ENCODE measurements at places on chromosomes 11 and 22.

- no peak for DNase-seq
Measured at GRCh38 chr11:106426696-106427095, 349.2 kb downstream of the AASDHPPT start.

GRCh38 chr11:7536100-7536499 is 22.3 kb downstream of the PPFIBP2 start:
- no peak for DNase-seq

DNA sequence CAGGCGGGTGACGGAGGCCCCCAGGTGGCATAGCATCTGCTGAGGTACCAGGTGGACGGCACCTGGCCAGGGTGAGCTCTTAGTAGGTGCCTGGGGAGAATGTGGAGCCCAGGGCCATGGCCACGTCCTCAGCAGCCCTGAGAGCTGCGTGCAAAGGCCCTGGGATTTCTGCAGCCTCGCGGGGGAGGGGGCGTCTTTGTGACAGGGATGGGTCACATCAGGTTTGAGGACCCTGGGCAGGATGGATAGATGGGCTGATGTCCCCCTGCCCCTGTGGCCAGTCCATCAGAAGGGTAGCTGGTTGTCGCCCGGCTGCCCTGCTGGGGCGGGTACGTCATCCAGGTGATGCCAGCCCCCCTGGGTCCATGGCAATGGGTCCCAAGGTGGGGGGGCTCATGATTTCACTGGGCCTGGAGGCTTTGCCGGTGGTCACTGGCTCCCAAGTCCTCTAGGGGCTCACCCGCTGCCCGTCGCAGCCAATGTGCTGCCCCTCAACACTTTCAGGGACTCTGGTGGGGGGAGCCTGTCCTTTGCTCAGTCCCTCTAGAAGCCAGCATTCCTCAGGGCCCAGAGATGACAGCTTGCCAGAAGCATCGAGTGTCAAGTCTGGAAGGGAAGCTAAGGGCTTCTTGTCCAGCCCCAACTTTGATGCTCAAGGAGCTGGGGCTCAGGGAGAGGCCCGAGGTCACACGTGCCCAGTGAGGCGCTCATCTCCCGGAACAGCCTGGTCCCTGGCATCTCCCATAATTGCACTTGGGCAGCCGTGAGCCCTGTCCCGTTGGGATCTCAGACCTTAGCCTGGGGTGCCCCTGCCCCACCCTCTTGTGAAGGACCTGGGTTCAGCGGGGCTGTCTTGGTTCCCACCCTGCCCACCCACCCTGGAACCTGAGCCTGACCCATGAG is 777 bp downstream of the TBX10 start:
- DNase-seq, result no peak

- DNase-seq, result no peak
Measured at GRCh38 chr11:70072461-70072860, 5.7 kb upstream of the ANO1 start.

GRCh38 chr11:62545437-62546243 is 966 bp downstream of the AHNAK start:
- DNase-seq, result no peak

- no peak for DNase-seq
Measured at GRCh38 chr11:14409891-14410290, 50.9 kb upstream of the RRAS2 start.
